ENCODE measurements at places on chromosomes 2 and 18.

- DNase-seq, result no peak
Observed at GRCh38 chr18:25734336-25734735, 356.1 kb downstream of the SS18 start.

- no peak for DNase-seq
Observed at GRCh38 chr18:5961097-5961827, 65.9 kb upstream of the TMEM200C start.

DNA sequence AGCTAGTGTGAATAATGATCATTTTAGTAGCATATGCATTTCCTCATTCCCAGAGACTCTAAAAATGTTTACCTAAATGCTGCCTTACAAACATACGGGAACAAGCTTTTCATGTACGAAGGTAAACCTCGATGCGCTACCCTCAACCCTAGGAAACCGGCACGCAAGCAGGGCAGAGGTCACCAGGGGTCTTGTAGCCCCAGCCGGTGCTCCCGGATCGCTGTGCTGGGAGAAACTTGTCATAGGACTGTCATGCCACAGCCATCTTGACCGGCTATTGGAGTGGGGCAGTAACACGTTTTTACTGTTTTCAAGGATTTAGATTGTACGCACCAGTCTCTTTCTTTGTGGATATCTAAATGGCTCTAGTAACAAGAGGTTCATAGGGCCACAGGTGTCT is 34.8 kb upstream of the NFATC1 start:
- DNase-seq, result no peak

GRCh38 chr18:37317486-37317885 is 248.1 kb downstream of the CELF4 start:
- DNase-seq, result no peak

- no peak for DNase-seq
Observed at GRCh38 chr2:113850687-113851086, 39.2 kb upstream of the ACTR3 start.

DNA sequence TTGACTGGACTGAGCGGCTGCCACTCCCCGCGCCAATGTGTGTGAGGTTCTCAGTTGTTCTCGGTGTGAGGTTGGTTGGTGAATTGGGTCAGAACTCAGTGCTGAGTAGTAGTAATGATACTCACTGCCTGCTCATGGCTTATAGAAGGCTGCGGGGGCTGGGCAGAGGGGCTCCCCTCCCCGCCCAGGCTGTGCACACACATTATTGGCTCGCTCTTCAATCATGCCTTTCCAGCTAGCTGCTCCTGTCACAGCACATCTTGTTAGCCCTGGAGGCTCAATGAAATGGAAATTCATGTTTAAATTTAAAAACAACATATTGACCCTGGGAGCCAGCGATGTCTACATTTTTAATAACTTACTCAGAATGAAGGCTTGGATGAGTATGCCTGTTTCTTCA is 152.8 kb downstream of the CELF4 start:
- peak; percentile 90 for DNase-seq

DNA sequence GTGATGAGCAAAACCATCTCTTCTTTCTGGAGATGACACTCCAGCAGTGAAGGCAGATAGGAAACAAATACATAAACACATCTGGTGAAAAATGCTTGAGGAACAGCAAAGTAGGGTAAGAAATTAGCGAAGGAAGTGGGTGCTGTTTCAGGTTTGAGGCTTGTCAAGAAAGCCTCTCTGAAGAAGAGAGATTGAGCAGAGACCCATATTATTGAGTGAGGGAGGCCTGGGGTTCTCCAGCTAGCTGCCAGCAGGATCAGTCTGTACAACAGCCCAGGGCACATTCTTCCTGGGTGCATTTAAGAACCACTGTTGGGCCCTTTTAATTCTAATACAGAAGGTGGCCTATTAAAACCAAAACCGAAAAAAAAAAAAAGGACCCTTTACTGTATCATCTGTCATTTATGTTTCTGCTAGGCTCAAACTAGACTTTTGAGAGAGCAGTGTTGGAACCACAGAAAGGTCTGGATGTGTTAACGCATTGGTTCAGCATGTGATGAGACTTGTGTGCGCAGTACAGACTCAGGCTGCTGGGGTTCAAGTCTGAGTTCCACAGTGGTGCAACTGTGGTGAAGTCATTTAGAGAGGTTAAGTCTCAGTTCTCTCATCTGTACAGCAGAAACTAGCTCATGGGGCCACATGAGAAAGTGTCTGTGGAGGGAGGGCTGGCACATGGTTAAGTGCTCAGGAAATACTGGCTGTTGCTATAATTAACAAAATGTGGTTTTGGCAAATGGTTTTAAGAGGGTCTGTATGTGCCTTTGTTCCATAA is 28.9 kb downstream of the MGAT5 start:
- DNase-seq, result no peak

DNA sequence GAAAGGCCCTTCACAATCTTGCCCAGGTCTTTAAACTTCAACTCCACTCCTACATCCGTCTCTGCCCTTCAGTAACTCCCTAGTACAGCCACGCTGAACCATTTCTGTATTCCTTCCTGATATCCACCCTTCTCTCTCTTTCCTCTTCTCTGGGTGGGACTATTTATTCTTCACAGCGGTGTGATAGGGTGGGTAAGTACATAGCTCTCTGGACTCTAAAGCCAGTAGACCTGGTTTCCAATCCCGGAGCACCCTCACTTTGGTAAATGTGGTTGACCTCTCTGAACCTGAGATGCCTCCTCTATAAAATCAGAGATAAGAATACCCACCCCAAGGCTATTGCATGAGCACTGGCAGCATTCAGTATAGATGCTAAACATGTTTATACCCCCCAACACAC is 86.7 kb downstream of the ATL2 start:
- no peak for DNase-seq

GRCh38 chr18:21342372-21342771 is 100.3 kb downstream of the GREB1L start:
- DNase-seq, result no peak

DNA sequence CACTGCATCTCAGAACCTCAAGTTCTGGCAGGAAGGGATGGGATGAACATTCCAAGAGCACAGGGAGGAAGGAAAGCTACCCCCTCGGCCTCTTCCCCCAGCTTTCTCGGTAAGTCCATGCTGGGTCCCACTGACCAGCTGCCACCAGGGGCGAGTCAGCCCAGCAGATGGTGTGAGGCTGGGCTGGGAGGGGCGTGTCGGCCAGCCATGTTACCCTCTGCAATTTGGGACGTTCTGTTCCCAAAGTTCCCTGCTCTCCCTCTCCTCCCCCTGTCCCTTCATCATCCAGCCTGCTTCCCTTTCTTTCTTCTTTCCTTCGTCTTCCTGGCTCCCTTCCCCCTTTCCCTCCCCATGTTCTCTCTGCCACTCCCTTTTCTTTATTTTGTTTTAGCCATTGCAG is 74.3 kb upstream of the TNP1 start:
- no peak for DNase-seq

GRCh38 chr2:4693266-4693665 is 989.9 kb downstream of the DCDC2C start:
- no peak for DNase-seq

- no peak for DNase-seq
Observed at GRCh38 chr18:65659312-65659711, 91.5 kb upstream of the CDH7 start.

DNA sequence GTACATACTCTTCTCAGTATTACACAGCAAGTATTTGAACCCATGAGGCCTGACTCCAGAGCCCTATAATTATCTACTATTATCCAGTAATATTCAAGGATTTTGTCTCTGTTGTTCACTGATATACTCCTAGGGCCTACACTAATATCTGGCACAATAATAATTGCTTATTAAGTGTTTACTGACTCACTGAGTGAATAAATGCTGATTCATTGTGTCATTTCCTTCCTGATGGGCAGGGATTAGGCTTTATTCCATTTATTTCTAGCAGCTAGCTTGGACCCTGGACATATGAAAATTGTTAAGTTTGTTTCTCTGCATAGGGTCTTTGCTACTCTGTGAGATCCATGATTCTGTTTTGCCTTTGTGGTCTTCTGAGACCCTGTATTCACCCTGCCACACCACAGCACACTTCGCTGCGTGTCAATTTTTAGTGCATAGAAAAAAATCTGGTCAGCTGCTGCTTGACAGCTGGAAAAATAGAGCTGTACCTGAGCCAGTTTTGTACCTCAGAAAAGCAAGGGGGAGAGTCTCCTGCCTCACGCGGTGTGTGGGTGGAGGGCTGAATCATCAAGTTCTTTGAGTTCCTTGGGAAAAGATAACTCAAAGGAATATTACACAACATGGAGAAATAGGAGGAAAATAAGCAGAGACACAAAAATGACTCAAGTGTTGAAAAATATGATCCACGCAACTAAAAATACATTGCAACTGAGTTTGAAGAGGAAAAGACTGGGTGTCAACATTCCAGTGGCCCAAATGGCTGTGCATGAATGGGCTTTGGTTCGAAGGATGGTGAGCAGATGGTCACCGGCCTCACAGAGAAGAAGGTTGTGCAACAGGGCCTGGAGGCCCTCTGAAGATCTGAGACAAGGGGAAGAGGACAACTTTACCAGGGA is 18.9 kb upstream of the DPP4 start:
- no peak for DNase-seq

DNA sequence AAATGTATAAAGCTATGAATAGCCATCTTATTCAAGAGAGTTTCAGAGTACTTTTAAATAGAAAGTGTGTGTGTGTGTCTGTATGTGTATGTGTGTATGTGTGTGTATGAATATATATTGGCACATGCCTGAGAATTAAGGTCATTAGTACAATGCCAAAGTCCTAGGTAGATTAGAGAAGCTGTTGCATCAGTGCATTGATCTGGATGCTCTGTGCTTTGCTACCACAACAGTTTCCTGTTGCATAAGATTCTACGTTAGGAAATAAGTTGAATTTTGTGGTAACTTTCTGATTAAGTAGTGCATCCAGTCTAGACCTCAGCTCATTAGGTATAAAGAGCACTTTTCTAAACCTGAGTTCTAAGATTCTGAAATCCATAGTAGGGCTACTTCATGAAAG is 1102.8 kb upstream of the KLHL29 start:
- no peak for DNase-seq

DNA sequence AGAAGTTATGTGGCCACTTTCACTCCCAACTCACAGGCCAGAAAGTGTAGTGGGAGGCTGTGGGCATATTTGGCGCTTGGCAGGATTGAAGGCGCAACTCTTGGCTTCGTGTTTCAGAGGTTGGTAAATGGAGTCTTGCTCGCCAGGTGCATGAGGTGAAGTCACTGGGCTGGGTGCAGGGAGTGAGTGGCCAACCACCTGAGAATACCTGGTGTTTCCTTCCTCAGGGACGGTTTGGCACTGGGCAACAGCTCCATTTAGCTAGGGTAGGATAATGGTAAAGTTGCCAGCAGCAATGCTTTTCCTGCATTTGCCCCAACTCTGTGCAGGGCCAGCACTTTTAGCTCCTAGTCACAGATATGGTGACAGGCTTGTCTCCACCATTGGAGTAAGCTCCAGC is 115.9 kb downstream of the AGAP1 start:
- no peak for DNase-seq

- no peak for DNase-seq
Observed at GRCh38 chr2:42769583-42770287, 5.8 kb upstream of the OXER1 start.

- DNase-seq, result no peak
Observed at GRCh38 chr2:62568983-62569837, 63.2 kb upstream of the TMEM17 start.

- DNase-seq, result no peak
Observed at GRCh38 chr2:197128126-197128525, 182.5 kb downstream of the ANKRD44 start.

DNA sequence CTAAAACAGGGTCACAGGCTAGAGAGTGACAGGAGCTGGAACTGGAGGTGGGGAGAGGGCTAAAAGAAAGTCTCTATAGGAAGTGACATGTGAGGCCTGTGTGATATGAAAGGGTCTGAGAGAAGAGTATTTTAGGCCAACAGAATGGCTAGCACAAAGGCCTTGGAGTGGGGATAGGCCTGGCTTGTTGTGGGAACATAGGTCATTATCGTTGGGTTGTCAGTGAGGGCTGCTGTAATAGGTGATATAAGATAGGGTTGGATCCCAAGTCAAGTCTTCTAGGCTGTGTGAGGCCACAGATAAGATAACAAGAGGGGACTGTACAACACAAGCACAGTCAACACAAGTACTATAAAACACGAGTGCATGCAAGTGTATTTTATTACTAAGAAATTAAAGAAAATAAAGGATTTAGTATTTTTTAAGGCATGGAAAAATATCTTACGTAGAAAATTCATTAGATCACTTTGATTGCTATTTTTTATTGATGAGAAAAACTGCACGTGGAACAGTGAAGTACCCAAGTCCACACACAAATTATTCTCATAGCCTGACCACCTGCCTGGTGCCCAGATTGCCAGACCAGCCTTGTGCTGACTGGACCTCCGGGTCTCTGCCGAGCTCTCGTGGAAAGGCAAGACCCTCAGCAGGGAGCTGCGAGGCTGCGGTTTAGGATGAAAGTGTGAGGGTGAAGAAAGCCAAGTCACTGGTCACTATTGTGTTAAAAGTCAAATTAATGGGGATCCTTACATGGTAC is 14.1 kb downstream of the LTBP1 start:
- DNase-seq, result no peak

GRCh38 chr2:81545626-81546025 is 1241.1 kb upstream of the LRRTM1 start:
- DNase-seq, result no peak

GRCh38 chr2:47950340-47951301 is 44.3 kb upstream of the FBXO11 start:
- DNase-seq, result peak; percentile 14

DNA sequence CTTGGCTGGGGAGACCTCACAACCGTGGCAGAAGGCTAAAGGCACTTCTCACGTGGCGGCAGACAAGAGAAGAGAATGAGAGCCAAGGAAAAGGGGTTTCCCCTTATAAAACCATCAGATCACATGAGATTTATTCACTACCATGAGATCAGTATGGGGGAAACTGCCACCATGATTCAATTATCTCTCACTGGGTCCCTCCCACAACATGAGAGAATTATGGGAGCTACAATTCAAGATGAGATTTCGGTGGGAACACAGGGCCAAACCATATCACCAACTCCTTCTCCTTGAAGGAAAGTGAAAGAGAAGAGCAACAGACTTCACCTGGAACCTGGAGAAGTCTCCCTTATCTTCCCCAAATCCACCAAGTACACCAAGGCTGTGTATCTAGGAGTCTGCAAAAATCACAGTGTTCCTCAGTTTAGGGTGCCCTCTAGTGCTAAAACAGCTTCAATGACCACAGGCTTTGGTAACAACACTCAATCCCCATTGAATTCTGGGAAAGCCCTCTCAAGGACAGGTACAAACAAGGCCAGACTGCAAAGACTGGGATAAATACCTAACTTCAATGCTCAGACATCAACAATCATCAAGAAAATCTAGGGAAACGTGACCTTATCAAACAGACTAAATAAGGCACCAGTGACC is 148.8 kb upstream of the SRD5A2 start:
- DNase-seq, result peak; percentile 0

GRCh38 chr18:76712511-76713140 is 109.7 kb upstream of the ZNF236 start:
- no peak for DNase-seq

- peak; percentile 43 for DNase-seq
Observed at GRCh38 chr2:228039752-228040534, 141.5 kb downstream of the SPHKAP start.

GRCh38 chr2:128724547-128724946 is 405.9 kb upstream of the HS6ST1 start:
- no peak for DNase-seq

All from eye (tissue), 1 donor.